ENCODE measurements at places on chromosomes 6 and 20.

GRCh38 chr6:71468841-71469700 is 180.5 kb downstream of the OGFRL1 start:
- DNase-seq: no peak

DNA sequence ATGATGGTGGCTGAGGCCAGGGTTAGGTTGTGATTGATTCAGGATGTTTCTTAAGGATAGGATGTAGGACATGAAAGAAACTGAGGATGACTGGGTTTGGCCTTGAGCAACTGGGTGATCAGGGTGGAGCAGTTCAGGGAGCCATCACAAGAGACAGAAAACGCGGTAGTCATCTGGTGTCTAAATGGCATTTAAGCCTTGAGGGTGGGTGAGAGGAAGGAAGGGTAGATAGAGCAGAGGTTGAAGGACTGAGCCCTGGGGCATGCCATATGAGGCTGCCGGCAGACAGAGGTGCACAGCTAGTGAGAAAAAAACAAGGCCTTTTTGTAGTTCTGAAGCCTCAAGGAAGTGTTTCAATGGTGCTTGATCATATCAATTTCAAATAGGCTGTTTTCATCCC is 1.9 kb downstream of the POU5F1 start:
- DNase-seq: no peak

GRCh38 chr20:20677186-20677585 is 35.3 kb downstream of the RALGAPA2 start:
- no peak for DNase-seq

DNA sequence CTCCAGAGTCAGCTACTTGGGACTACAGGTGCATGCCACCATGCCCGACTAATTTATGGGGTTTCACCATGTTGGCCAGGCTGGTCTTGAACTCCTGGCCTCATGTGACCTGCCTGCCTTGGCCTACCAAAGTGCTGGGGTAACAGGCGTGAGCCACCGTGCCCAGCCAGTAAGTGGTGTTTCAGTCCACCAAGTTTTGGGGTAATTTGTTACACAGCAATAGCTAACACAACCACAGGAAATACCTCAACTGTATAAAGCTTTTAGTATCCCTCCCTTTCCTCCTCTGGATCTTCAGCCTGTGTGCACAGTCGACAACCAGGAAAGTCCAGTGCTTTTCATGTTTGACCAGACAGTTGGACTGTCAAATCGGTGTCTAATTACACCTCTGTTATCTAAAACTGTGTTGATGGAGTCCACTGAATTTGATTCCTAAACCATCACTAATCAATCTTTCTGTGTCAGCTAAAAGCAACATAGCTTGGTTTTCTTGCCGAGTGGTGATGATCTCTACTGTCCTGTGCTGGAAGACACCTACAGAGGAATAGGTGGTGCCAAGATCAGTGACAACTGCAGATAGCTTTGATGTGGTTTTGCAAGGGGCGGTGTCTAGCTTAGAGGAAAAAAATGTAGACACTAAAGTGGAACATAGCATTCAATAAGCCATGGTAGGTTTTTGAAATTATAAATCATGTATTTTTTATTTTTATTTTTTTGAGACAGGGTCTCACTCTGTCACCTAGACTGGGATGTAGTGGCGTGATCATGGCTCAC is 22.2 kb upstream of the ZBTB2 start:
- no peak for DNase-seq

GRCh38 chr6:71211799-71212198 is 76.8 kb upstream of the OGFRL1 start:
- no peak for DNase-seq

- no peak for DNase-seq
Observed at GRCh38 chr20:14611479-14611878, 274.1 kb upstream of the FLRT3 start.

- DNase-seq: no peak
Observed at GRCh38 chr6:424741-425417, 33.3 kb downstream of the IRF4 start.

DNA sequence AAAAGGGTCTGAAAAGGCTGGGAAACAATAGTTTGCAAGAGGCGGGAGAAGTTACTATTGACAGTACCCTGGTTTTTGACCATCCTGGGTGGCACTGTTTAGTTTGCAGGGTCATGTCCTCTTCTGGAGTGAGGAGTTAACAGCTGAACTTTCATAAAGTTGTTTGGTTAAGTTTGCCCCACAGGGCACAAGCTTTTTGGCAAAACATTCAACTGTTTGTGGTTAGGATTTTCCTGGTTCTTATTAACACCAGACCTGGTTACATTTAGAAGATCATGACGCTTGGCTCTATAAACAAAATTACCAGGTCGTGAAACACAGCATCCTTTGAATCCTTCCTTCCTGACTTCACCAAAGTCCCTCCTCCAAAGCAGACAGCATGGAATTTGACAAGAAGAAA is 106.1 kb downstream of the RIN2 start:
- no peak for DNase-seq

GRCh38 chr6:41318261-41318653 is 17.2 kb upstream of the NCR2 start:
- no peak for DNase-seq

- DNase-seq: no peak
Observed at GRCh38 chr6:306641-307061, 14.4 kb downstream of the DUSP22 start.

- DNase-seq: no peak
Observed at GRCh38 chr20:17179840-17180239, 47.0 kb upstream of the PCSK2 start.
